Renal pelvis (tissue), 12 donors: ENCODE measurements at places on chromosomes 5 and 9.

DNA sequence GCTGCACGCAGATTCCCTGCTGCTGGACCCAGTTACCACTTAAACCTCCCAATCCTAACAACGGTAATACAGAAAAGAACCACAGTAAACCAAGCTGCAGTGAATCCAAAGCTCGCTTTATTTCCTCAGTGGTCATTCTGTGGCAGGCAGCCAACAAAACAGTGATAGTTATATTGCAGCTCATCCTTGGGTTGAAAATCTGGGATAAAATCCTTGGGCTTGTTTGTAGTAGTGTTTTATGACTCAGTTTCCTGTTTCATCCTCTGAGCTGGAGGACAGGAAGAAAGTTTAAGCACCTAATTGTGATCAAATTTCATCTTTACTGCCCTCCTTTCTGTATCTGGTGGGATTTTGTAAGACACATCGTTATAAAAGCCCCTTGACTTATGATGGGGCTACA, 31.4 kb downstream of the HMGCR start:
- DNase-seq: no peak

- peak; percentile 51 for DNase-seq
Measured at GRCh38 chr5:166499447-166500240, 1791.8 kb upstream of the WWC1 start.

- no peak for DNase-seq
Measured at GRCh38 chr9:126343271-126343700, 16.7 kb downstream of the MVB12B start.

DNA sequence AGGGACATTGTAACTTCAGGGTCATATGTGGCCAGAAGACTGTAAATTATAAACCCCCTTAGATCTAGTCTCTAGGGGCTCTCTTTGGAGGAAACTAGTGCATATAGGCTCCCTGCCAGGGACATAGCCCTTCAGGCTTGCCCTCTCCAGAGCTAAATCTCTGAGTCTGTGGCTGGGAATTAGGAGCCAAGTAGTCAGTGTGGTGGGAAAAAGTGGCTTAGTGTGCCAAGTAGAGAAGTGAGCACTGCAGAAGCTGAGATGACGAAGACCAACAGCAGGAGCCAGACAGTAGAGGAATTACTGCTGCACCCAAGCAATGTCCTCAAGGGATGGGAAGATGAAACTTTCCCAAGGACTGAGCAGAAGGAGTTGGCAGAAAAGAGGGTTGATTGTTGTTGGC, 71.2 kb downstream of the CWC27 start:
- no peak for DNase-seq

GRCh38 chr5:36181774-36182173, 29.9 kb downstream of the SKP2 start:
- DNase-seq: no peak
